Stimulated activated CD4-positive, alpha-beta T cell treated with anti-CD3 and anti-CD28 coated beads, Interleukin-4, amount 100 ng/mL, for 24 hours (primary cell): ENCODE measurements at places on chromosomes 2 and 18.

- DNase-seq, result no peak
Measured at GRCh38 chr2:8257502-8257901, 424.4 kb upstream of the ID2 start.

- DNase-seq, result no peak
Measured at GRCh38 chr2:197704434-197705120, 592 bp upstream of the MARS2 start.

DNA sequence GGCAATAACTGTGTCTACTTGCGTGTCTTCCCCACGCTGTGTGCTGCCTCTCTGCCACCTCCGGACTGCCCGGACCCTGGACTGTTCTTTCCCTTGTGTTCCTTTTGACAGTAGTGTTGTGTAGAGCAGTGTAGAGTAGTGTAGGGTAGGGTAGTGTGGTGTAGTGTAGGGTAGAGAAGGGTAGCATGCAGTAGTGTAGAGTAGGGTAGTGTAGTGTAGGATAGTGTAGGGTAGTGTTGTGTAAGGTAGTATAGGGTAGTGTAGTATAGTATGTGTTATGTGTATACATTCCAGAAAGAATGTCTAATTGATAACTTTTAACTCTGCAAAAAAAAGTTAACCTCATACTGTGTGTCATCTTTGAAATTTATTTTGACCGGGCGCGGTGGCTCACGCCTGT, 49.7 kb upstream of the ZNF236 start:
- no peak for DNase-seq

DNA sequence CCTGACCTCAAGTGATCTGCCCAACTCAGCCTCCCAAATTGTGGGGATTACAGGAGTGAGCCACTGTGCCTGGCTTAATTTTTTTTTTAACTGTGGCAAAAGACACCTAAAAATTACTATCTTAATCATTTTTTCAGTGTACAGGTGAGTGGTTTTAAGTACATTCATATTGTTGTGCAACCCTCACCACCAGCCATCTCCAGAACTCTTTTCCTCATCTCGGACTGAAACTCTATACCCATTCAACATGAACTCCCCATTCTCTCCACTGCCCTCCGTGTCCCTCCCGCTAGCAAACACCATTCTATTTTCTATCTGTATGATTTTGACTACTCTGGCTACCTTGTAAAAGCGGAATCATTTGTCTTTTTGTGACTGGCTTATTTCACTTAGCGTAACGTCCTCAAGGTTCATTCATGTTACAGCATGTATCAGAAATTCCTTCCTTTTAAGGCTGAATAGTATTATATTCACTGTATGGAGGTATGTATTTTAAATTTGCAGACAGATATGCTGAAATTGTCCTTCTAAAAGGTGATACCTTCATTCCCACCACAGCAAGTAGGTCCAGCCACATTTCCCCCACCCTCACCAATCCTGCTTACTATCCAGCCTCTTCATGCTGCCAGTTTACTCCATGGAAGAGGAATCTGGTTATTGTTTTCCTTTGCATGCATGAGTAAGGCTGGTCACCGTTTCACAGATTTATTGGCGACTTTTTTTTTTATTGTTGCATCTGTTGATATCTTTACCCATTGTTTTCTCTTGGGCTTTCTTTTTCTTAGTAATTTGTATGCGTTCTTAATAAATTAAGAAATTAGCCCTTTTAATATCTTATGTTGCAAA, 40.6 kb upstream of the ANXA4 start:
- no peak for DNase-seq

DNA sequence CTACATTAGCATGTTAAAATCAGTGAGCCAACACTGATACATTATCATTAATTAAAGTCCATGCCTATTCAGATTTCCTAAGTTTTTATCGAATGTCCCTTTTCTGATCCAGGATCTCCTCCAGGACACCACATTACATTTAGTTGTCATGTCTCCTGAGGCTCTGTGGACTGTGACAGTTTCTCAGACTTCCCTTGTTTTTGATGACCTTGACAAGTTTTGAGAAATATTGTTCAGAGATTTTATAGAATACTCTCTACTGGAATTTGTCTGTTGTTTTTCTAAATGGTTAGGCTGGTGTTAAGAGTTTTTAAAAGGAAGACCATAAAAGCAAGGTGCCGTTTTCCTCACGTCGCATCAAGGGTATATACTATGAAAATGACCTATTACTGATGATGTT, 16.3 kb upstream of the MAPRE3 start:
- DNase-seq, result no peak

DNA sequence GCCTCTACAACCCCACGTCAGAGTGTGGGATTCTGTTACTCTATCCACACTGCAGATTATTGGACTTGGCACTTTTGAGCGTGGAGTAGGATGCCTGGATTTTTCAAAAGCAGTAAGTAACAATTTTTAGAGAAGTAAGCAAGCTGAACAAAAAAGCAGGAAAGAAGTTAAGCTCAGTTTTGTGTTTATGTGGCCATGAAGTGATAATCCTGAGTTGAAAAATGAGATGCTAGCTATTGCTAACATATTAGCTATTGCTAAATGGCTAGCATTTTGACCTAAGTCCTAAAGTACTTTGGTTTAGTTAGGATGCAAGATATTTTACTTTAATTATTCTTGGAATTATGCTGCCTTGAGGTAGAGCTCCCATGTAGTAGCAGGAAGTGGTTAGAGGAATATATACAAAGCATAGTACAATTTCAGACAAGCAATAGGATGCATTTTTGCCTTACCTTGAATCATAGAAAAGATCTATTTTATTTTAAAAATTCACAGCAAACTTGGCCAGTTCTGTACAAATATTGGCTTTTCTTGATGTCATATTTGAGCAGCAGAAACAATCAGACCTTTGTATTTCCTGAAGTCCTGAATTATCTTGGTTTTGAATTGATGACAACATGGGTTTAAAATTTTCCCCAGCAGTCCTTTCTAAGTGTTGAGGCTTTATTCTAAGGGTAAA, 74.6 kb downstream of the COX7A2L start:
- no peak for DNase-seq

GRCh38 chr2:120343100-120343432, 2.9 kb upstream of the INHBB start:
- no peak for DNase-seq

- DNase-seq, result no peak
Measured at GRCh38 chr2:175463589-175464310, 282.2 kb upstream of the ATP5MC3 start.

GRCh38 chr2:235061656-235062055, 109.8 kb downstream of the SH3BP4 start:
- no peak for DNase-seq

DNA sequence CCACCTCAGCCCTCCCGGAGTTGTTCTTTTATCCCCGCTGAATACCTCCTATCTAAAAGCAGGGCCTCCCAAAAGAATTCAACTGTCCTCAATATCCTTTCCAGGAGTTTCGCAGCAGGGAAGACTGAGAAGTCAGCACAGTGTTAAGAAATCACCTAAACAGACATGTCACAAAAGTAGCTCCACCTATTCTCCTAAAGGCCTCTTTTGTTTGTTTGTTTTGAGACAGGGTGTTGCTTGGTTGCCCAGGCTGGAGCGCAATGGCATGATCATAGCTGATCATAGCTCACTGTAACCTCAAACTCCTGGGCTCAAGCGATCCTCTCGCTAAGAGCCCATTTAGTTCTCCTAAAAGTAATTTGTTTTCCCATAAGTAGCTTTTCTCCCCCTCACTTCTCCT, 53.8 kb downstream of the TEX44 start:
- no peak for DNase-seq

- no peak for DNase-seq
Measured at GRCh38 chr2:110746586-110747521, 14.5 kb downstream of the ACOXL start.
